ENCODE measurements at places on chromosomes 2 and 18.
A peak's percentile ranks its signal among the peaks of the same experiment; 100 is the strongest.

DNA sequence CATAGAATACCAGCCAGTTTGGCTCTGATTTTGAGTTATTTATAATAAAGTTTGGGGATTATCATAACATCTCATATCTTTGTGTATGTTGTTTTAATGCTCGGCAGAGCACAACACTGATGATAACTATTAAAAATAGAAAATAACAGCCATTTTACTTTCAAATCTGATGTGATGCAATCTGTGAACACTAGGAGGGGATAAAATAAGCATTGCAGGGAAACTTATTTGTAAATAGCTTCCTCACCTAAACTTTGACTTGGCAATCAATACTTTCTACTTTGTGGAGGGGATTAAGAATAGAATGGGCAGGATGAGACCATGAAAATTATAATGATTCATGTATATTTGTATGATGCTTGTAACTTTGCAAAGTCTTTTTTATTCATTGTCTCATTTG is 54.4 kb downstream of the USP14 start:
- peak; percentile 4 for DNase-seq

GRCh38 chr2:128446049-128446873 is 127.6 kb upstream of the HS6ST1 start:
- DNase-seq, result no peak

DNA sequence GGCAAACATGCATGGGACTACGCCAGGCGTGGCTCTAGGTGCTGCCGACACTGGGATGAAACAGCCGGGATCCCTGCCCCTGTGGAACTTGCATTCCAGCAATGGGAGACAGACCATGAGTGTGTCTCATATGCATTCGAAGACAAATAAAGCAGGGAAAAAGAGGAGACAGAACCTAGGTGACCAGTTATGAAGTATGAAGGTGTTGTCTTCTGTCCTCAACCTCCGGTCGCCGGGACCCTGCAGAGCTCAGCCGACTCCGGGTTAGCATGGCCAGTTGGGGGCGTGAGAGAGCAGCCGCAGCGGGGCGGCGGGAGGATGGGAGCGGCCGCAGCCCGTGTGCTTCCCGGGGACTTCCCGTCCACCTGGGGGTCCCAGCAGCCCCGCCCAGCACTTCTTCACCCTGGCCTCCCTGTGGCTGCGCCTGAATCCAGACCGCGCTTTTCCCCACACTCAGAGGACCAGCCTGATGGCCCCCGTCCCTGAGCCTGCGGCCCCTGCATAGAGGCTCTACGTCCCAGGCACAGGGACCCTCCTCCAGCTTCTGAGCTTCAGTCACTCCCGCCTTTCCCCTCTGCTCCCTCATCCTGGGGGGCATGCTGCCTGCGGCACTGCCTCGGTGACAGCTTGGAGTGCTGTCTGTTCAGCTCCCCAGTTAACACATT is 11.4 kb downstream of the ID2 start:
- DNase-seq, result peak; percentile 52

DNA sequence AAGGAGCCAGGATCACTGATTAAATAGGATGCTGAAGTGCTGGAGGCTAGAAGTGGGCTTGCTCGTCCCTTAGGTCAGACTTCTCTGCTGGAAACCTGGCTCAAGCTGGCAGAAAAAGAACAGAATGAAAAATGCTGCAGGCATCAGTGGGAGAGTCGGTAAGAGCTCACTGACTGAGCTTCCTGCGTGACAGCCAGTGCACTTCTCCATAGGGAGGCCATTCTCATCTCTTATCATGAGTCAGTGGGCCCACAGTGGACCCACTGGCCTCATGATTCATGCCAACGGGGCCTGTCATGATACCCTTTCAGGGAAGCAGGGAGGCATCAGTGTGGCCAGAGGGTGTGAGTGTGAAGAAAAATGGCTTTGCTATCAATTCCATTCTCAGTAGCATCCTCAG is 498.2 kb downstream of the PTPRM start:
- no peak for DNase-seq

DNA sequence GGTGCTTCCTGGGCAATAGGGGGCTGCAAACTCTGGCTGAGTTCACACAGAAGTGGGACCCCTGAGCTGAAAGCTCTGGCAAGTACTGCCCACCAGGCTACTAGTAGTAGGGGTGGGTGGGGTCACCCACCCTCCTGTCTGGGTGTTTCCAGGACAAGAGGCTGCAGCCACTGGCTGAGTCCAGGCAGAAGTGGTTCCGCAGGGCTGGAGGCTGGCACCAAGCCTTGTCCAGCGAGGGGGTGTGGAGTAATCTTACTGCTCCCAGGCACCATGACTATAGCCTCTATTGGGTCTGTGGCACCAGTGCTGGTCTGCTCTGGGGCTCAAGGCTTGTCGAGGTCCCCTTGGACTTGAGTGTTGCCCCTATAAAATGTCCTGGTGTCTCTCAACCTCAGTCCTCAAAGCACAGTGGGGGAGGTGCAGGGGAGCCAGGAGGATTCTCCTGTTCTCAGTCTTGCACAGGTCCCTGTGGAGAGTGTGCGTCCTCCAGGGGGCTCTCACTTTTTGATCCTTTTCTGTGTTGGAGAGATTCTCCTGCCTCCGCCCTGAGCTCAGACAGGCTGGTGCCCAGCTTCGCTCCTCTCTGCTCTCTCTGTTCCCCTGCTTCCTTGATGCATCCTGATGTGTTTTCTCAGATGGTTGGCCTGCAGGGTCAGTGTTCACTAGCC is 48.1 kb downstream of the NUP35 start:
- no peak for DNase-seq

DNA sequence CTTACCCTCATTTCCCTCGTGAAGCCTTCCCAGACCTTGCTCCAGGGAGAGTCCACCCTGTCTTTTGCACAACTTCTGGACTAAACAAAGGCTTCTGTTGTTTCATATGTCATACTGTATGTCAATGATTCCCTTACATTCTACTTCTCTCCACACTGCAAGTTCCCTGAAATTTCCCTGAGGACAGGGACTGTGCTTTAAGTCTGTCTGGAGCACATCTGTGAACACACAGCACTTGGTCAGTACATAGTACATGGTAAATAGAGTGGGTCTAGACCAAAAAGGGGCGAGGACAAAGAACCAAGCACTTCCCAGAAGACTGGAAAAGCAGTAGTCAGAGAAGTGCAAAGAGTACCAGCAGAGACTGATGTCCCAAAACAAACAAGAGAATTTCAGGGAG is 23.7 kb upstream of the IMPA2 start:
- DNase-seq, result no peak

GRCh38 chr18:3722649-3723433 is 272.9 kb downstream of the TGIF1 start:
- no peak for DNase-seq

DNA sequence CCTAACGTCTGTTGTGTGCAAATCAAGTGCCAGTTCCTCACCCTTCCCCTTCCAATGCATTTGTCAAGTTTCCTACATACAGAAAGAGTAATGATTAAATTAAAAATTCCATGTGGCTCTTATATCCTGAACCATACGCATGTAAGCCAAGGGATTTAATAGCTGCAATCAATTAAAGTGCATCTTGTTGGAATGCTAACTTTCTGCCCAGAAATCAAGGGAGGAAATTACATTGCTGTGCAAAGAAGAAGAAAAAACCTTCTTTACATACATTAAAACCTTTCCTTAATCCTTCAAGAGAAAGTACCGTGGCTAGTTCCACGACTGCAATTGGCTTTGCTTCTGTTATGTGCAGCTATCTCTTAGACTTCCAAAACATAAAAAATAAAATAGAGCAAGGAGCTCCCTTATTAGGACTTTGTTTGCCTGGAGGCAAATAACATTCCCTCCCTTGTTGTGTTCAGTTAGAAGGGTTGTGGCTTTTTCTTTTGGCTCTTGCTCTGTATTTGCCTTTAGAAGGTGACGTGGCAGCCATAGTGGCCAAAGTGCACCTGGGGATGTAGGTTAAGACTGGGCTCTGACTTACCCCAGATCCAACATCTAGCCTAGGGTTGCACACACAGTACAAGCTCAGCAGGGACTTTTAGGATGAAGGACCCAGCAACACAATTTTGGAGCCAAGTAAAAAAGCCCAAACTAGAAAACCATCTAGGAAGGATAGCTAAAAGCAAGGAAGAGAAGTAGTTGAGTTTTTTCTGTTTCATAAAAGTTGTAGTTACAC is 158.3 kb downstream of the ANTXR1 start:
- no peak for DNase-seq

- DNase-seq, result peak; percentile 6
Measured at GRCh38 chr2:209145941-209146681, 277.7 kb upstream of the MAP2 start.

DNA sequence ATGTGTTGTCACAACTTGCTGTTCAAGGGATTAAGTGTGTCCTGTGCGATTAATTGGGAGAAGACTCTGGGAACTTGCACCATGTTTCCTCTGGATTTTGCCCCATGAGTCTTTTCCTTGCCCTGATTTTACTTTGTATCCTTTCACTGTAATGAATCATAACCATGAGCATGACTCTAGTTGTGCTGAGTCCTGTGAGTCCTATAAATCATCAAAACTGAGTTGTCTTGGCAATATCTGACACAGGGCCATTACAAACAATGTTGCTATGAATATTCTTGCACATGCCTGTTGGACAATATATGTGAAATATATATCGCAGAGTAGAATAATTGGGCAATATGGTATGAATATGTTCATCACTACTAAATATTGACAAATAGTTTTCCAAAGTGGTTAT is 56.5 kb upstream of the COL5A2 start:
- no peak for DNase-seq

- peak; percentile 14 for DNase-seq
Measured at GRCh38 chr2:42457011-42457410, 36.8 kb downstream of the KCNG3 start.

DNA sequence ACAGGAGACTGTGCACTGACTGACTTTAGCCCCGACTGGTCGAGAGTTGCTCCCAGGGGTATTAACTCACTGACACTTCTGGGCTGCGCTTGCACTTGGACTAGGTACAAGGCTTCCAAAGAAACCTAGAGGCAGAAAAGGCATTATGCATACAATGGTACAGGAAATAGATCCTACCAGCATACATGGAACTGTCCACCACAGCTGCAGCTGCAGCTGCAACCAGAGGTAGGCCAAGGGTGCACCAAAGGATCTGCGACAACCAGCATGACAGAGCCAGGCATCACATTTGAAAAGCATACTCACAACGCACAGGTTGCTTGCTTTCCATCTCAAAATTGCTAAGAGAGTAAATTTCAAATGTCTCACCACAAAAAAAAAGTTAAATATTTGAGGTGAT is 22.6 kb upstream of the PGAP1 start:
- DNase-seq, result peak; percentile 25

GRCh38 chr2:43223521-43224001 is 2.8 kb downstream of the ZFP36L2 start:
- peak; percentile 65 for DNase-seq

All from NB4 (cell line).